ENCODE measurements at places on chromosomes 7 and 10.

DNA sequence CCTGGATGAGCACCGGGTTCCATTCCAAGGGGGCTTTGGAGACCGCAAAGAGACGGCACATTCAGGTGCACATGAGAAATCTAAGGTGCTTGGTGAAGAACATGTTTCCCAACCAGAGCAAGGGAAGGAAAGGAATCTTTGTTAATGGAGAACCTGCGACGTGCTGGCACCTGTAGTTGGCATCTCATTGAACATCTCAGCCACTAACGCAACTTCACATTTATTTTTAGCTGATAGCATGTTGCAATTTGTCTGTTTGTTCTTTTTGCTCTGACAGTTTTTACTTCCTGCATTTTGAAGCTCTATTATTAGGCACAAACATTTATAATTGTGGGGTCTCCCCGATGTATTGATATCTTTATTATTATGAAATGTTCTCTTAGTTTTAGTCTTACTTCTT lies 316.7 kb downstream of the TCERG1L start:
- no peak for DNase-seq

GRCh38 chr10:72275351-72276012 lies 1.8 kb downstream of the DDIT4 start:
- no peak for DNase-seq

DNA sequence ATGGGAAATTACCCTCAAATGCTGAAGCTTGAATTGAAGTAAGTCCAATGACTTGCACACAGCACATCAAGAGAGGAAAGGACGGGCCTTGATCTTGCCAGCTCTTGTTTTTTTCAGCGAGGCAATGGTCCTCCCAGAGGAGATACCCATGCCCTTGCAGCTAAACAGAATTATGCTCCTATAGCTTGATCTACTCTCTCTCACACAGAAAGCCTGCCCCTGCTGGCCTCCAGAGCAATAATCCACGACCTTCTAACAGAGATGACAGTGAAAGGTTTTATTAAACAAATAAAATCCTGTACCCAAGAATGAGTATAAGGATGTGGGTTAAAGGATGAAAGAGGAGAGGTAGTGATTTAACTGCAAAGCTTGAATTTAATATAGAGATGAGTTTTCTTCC lies 268.0 kb downstream of the ADRA2A start:
- DNase-seq: no peak

- no peak for DNase-seq
These were observed 38.2 kb downstream of the GBF1 start for GRCh38 chr10:102283488-102283887.

DNA sequence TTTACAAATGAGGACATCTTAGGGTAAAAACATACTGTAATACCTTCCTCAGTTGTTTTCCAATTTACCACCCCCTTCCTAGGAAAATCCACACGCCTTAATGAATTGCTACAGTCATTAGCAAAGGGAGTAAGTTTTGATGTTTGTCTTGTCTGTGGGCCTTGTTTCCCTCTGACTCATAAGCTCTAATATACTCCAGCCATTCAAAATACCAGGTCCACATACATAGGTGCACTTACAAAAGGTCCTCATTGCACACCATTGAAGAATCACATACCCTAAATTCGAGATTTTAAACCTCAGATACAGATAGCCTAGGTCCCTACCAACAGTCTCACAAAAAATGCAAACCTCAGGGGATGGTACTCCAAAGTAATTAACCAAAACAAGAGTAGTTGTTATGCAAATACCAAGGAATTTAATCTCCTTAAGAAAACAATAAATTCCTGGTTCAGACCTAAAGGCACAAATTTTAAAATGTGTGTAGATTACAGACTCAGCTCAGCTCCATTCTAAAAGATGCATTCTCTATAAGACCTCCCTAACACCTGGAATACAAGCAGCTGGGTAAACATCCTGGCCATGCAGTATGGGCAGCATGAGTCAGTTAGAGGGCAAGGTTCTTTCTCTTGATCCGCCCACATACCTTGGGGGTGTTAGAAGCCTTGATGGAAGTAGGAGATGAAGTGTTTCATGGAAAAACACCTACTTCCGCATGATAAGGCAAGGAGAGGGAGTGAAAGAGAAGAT lies 3.0 kb upstream of the LIPK start:
- no peak for DNase-seq

GRCh38 chr7:104363355-104363754 lies 35.0 kb downstream of the LHFPL3 start:
- DNase-seq: no peak

DNA sequence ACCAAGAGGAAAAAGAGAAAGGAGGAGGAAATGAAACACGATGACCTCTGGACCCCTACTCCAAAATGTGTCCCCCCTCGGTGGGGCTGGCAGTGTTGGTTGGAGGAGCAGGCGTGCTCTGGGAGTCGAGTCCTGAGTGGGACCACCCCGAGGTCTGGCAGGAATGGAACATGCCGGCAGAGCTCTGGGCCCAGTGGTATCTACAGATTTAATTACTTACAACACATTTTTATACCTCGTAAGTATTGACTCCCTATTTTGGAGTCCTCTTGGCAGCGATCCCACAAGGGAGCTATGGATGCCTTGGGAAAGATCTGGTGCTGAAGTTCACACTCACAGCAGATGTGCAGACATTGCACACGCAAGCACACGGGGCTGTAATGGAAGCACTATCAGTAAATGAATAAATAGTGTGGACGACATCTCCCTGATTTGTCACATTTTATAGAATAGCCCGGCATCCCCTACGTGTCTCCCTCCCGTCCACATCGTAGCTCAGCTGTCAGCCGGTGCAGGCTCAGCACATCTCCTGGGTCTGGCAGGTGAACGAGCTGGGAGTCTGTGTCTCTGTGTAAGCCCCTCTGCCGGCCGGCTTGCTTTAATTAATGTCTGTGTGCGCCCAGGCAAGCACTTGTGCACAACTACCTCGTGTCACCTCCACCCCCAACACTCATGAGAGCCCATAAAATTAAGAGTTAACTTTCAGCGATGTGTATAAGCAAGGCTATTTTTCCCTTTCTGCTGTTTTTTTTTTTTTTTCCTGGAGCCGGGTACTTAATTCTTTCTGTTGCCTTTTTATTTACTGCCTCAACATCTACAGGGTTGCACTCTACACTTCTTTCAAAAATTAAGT lies 603.2 kb downstream of the LRMDA start:
- DNase-seq: no peak

DNA sequence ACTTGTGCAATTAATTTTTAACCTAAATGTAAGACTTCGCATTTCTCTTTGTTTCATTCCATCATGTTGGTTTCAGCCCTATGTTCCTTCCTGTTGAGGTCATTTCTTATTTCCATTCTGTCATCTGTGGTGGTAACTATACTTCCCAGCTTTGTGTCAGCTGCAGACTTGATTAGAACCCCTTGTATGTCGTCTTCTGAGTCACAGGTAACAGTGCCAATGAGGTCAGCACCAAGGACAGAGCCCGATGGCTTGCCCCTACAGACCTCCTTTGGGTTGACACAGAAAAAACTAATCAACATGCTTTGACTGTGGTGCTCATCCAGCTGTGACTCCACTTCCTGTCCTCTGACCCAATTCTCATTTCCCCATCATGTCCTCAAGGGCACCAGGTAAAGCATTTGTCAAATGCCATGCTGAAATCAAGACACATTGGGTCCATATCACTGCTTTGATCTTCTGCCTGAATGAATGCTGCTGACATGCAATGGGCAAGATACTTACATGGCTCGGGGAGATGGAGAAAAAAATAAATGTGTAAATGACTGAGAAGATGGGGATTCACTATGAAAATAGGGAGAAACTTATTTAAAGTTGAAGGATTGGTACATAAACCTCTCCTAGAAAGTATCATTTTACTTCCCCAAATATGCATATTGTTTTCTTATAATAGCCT lies 25.6 kb upstream of the CRTAC1 start:
- no peak for DNase-seq

DNA sequence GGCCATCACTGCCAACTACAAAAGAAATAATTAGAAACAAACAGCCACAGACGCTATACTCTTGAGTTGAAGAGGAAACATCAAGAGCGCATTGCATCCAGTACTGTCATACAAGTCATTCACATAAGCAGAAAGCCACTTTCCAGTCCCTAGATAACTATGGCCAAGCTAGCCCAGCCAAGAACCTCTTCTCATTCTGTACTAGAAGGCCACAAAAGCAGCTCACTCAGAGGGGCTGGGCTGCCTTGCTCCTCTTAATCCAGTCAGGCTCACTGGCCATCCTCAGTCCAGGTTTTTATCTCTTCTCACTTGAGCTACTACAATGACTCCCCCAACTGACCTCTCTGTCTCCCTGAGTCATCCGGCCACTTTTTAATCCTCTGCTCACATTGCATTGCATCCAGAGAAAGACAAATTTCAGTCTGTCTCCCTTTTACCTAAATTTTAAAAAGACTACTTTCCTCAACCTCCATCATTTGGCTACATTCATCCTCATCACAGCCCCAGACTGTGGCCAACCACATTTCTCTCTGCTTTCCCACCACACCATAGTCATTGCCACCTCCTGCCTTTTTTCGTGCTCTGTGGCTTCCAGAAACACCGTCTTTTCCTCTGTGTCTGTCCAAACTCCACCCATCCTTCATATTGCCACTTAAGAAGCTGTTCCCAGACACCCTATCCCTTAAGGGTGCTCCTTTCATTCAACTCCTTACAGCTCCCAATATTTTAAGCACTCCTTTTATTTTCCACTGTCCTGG lies 25.0 kb downstream of the PPP1R3C start:
- no peak for DNase-seq

DNA sequence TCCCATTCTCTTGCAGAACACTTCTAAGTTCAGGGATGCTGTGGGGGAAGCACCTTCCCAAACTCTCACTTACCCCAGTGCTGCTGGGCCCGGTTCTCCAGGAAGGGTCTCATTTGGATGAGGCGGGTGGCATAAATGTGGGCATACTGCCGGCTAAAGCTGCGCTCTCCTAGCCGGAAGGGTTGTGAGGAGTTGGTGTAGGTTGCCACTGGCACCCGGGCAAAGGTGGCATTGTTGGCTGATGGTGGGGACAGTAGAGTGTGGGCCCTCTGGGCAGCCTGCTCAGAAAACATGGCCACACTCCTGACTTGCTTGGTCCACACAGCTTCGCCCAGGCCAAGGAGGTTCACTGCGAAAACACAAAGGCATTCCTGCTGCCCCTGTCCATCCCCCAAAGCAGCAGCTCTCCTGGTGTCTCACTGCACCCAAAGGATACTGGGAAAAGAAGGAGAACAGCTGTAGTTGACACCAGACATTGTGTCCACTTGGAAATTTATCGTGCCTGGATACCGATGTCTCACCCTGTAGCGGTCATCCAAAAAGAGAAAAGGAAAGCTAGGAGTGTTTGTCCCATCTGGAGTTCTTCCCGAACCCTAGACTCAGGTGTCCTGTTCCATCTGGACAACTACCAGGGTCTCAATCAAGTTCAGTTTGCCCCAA lies 1.5 kb downstream of the POLD2 start:
- DNase-seq: no peak

DNA sequence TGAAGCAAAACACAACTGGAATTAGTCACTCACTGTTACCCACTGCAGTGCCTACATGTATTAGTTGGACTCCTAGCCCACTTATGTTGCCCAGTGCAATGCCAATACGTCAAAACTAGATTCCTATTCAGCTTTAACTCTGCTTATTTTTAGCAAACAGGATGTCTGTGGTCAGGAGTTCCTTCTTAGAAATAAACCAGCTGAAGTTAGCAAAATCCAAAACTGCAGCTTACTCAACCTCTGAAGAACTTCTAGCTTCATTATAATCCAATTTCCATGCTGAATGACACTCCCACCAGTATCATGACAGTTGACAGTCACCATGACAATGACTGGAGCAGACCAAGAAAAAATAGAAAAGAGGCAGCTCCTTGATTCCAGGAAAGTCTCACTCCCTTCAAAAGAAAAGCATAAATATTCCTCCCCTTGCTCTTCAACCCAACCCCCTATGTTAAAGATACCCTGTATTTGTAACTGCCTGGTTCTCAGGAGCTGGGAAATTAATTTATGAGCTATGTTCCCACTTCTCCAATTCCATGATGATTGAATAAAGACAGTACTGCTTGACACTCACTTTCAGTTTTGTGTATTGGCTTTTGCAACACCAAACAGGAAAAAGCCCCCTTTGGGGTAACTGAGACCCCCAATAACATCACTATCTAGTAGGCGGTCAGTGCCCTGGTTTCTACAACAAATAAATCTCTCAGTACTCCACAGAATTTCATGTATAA lies 327.4 kb downstream of the SORCS1 start:
- no peak for DNase-seq

- no peak for DNase-seq
These were observed 19.4 kb downstream of the C1GALT1 start for GRCh38 chr7:7201578-7202374.

GRCh38 chr7:143050931-143051330 lies 1.2 kb upstream of the OR6V1 start:
- DNase-seq: no peak

All from SIG-M5 (cell line).